Stimulated activated CD8-positive, alpha-beta memory T cell treated with anti-CD3 and anti-CD28 coated beads, Interleukin-7, amount 100 ng/mL, for 1 hour (primary cell): ENCODE measurements at places on chromosomes 6 and 20.

DNA sequence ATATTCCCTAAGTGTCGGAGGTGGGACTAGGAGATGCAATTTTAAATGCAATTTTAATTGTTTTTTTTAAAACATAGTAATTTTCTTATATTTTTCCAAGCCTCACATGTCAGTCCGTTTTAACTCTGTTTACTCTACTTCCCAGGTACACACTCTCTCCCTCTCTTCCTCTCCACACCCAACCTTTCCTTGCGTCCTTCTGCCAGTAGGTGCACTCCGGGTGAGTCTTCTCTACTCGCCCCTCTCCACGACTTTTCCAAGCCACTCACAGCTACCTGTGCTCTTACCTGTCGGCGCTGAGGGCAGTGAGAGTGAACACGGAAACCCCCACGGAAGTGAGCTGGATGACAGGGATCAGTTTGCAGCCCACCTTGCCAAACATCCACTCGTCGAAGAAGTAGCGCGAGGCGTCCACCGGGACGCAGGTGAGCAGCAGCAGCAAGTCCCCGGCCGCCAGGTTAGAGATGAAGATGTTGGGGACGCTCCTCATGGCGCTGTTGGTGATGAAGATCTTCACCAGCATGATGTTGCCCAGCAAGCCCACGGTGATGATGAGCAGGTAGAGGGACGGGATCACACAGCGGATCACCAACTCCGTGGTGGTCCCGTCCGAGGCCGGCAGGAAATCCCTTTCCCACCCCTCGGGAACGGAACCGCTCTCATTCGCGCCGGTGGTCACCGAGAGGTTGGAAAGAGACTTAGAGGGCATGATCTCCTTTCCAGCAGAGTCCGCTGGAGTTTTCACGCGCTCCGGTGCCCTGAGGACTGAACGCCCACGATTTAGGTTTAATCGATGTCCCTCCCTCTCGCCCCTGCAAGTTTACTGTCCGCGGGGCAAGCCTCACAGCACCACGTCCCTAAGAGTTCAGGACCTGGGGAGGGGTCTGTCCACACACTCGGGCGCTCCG lies 44.5 kb upstream of the GJE1 start:
- no peak for DNase-seq

DNA sequence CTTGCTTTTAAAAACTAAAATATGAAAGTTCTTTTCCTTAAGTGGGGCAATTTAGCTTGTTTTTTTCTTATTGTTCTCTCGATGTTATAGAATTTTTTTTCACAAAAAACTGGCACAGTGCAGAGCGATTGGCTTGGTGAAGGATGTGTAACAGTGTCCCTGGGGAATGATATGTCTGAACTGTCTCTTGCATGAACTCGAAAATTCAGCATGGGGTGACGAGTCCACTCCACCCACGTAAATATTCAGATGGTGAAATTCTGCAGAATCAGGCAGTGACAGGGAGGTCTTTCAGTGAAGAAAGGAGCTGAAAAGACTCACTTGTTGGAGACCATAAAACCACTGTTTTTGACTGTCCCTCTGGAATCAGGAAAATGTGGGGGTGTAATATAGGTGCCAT lies 505.3 kb downstream of the MMUT start:
- DNase-seq, result no peak

- no peak for DNase-seq
Observed at GRCh38 chr6:132179955-132180354, 221.3 kb downstream of the MOXD1 start.

- no peak for DNase-seq
Observed at GRCh38 chr6:37239526-37239925, 18.0 kb upstream of the TBC1D22B start.

- no peak for DNase-seq
Observed at GRCh38 chr6:156940221-156940620, 163.0 kb downstream of the ARID1B start.

DNA sequence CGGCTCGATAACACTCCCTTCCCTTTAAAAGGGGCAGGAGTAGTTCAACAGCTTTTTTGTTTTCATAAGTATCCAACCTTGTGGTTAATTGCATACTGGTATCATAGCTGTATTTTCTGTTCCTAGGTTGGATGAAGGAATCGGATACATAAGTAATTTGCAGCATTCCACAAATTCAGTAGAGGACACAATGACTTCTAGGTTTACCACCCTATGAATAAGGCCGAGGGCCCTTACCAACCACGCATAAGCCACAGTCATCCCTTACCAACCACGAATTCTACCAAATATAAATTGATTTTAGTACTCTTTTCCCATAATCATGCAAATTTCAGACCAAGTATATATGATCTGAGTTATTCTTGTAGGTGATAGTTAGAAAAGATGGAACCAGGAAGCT lies 36.3 kb downstream of the MCUR1 start:
- no peak for DNase-seq

- no peak for DNase-seq
Observed at GRCh38 chr20:3900187-3900604, 11.0 kb downstream of the PANK2 start.

- peak; percentile 55 for DNase-seq
Observed at GRCh38 chr6:37517411-37517812, 17.7 kb upstream of the CCDC167 start.

GRCh38 chr6:133241086-133241900 lies at the start of gene EYA4:
EYA4 (plus strand) TSS chr6:133241357; CDS start chr6:133274781, 33,424 bp downstream.
- no peak for DNase-seq

GRCh38 chr6:90537723-90538258 lies 49.1 kb downstream of the MAP3K7 start:
- no peak for DNase-seq

GRCh38 chr6:111068866-111069234 lies 18.5 kb upstream of the SLC16A10 start:
- DNase-seq, result no peak

DNA sequence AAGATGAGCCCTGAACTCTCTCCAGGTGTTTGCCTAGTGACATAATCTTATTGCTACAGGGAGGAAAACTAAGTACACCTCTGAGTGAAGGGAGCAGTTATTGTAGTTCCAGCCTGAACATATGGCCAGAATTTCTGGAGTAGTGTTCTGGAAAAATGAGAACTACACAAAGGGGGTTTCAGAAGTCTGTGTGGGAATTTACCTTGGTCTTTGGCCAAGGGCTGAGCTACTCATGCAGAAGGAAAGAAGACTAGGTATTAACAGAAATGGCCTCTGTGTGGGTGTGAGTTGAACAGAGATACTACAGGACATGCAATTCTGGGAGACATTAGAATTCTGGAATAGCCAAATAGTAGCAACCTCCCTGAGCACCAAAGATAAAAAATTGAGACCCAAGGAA lies 1009.7 kb upstream of the GJE1 start:
- DNase-seq, result no peak

GRCh38 chr6:82072751-82073150 lies 174.8 kb downstream of the IBTK start:
- DNase-seq, result no peak

GRCh38 chr6:72350296-72350881 lies 271.5 kb upstream of the KCNQ5 start:
- no peak for DNase-seq

DNA sequence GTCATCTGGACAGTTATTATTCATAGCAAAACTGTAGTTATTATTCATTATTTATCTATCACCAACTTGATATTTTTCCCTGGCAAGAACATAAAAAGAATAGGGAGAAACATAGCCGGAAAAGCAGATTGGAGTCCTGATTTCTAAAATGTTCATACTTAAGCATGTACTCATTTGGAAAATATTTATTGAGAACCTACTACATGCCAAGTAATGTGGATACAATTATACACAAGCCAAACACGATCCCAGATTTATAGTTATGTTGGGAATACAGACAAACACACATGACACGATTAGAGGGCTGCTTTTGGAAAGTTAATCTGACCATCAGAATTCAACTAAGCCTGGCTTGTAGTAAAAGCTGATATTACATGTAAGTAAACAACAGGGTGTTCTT lies 30.7 kb downstream of the ARHGAP18 start:
- DNase-seq, result no peak

DNA sequence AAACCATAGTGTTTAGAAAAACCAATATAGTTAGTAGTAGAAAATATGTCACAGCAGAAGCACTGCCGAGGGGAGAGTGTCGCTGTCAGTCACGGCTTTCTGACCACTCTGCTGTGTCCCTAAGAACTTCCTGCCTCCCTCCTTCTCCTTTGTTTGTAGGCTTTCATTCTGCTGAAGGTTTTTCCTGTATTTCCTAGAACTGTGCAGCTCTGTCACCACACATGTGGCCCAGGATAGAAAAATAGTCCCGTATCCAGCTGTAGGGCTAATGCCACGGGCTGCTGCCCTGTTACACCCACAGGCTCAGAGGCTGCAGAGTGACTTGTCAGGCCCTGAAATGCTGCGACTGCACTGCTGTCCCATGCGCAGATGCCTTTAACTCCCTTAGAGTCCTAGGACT lies 52.6 kb upstream of the SYNJ2 start:
- no peak for DNase-seq

DNA sequence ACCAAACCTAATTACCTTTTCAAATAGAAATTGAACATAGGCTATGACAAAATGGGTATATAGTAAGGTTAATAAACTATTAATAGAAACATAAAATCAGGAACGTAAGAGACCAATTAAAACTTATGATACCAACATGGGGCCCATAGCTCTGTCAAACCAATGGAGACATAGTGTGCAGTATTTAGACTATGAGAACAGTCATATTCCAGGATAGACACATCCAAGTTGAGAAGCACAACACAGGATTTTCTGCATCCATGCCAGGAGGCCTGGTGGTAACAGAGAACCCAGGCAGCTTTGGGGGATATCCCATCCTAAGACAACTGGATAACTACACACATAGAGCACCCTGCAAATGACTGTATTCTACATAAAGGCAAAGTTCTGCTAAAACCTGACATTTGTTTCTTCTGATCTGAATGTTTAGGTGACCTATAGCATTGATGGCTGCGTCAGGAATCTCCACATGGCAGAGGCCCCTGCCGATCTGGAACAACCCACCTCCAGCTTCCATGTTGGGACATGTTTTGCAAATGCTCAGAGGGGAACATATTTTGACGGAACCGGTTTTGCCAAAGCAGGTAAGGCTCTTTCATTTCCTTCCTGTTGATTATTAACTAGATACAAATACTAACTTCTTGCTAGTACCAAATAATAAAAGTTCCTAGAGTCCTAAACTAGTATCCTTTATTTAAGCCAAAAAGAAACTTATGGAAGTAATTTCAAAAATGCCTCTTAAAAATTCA lies 202.7 kb downstream of the ARHGAP18 start:
- DNase-seq, result no peak

DNA sequence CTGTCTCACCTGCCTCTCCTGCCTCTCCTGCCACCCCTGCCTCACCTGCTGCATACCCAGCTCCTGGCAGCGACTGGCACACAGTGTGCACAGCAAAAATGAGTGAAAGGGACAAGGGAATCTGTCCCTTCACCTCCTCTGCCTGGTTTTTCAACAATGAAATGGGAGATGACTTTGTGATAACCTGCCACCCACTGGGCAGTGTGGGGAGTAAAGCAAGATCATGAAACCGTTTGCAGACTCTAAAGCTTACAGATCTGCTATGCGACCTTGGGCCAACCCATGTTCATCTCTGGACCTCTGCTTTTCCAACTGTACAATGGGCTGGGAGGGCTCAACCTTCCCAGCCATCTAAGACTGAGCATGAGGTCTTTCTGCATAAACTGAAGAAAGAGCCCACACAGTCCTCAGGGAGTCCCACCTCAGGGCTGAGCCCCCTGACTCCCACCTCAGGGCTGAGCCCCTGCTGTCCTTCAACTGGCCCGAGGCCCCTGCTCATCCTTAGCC lies 81.1 kb downstream of the RIPOR3 start:
- DNase-seq, result no peak

DNA sequence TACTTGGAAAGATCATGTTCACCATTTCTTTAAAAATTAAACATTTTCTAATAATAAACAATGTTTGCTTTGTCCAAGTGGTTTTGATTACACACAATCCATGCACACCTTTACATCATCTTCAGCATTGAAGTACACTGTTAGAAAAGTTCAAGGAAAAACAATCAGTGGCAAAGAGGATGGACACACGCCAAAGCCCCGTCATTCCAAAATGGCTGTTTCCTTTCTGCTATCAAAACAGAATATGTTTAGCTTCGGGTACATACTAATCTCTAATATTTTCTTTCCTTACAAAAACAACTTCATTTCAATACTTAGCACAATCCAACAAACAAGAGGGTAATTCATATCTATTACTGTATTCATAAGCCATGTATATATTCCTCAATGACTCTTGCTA lies 24.5 kb downstream of the REPS1 start:
- DNase-seq, result no peak

GRCh38 chr20:4511776-4512175 lies 209.9 kb upstream of the PRND start:
- no peak for DNase-seq

GRCh38 chr6:163469459-163469985 lies 55.0 kb downstream of the QKI start:
- DNase-seq, result no peak

DNA sequence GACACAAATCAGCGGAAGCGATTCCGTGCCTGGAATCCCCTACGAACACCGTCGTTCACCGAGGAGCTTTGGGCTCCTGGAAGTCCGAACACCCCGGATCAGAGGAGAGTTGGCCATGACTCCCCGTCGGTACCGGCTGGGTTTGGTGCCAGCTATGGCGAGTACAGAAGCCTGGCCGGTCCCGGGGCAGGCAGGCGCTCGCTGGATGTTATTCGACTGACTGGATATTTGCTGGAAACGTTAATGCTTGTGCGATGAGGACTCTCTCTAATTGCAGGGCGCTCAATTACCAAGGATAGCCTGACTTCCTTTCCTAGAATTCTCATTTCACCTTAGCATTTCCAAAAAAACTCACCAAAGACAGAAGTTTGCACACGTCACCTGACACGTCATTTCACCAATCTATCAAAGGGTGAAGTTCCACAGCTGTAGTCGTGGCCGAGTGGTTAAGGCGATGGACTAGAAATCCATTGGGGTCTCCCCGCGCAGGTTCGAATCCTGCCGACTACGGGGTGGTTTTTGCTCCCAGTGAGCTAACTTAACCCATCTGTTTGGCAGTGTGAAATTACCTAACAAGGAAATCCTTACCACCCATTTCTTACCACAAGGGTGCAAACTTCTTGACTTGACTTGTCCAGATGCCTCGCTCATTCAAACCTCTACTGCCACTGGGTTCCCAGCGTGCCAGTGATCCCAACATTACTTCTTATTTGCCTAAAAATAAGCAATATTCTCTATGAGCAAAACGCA lies 22.7 kb upstream of the ZNF184 start:
- no peak for DNase-seq

GRCh38 chr6:50236164-50236563 lies 186.4 kb upstream of the DEFB112 start:
- DNase-seq, result no peak

GRCh38 chr6:15444081-15444731 lies 198.3 kb downstream of the JARID2 start:
- DNase-seq, result no peak

DNA sequence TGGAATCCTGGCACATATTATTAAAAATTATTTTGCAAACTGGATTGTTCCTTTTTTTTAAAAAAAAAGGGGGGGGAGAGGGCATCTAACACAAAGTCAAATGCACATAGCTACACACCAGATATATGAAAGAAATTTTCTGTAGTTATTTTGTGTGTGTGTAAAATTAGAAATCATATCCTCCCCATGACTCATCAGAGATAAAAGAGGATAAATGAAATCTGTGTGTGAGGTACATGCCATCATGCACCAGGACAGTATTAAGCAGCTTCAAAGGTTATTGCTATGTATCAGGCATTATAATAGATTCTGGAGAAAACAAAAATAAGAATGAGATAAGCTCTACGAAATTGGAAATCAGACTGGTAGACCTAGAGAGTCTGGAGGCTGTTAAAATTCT lies 5.2 kb downstream of the BTBD9 start:
- no peak for DNase-seq
